ENCODE measurements at places on chromosomes 3 and 15.

- no peak for DNase-seq
These were observed 351.8 kb downstream of the GABRB3 start for GRCh38 chr15:26421065-26421464.

DNA sequence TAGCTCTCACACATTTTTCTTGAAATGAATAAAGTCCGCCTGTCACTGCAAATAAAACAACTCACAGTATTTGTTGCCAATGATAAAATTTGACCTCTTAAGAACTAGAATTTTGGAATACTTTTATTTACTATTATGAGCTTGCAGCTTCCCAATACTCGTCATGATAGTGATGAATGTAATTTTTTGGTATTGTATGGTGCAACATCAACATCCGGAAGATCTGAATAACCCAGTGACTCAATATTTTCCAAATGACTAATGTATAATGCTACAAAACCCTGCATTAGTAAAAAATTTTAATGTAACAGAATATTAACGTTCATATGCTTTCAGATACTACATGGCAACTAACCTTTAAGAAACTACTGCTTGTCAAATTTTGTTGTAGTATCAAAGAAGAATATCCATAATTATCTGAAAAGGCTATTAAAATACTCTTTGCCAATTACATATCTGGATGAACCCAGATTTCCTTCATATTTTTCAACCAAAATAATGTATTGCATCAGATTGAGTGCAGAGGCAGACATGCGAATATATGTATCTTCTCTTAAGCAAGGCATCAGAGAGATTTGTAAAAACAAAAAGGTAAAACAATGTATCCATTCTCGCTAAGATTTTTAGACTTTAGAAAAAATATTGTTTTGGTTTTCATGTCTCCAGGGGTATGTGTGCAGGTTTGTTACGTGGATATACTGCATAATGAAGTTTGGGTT lies 95.3 kb downstream of the IGF2BP2 start:
- no peak for DNase-seq

GRCh38 chr15:90031231-90031791 lies 30.2 kb downstream of the ZNF710 start:
- no peak for DNase-seq

GRCh38 chr3:148957586-148957985 lies 33.8 kb upstream of the GYG1 start:
- no peak for DNase-seq

DNA sequence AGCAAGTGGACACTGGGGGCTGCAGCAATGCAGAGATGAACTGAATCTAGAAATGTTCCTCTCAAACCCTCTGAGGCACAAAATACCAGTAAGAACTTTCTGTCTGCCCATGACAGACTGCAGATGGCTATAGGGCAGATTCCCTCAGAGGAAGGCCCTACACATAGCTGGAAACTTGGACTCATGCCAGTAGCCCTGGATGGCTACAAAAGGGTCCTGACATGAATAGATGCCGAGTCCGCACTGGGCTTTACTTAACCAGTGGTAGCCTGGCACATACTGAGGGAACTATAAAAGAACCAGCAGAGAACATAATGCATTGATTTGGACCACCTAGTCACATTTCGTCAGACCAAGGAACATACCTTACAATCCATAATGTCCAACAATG lies 66.7 kb downstream of the C3orf80 start:
- DNase-seq = no peak

GRCh38 chr3:188139466-188139865 lies 14.5 kb upstream of the LPP start:
- DNase-seq = no peak

DNA sequence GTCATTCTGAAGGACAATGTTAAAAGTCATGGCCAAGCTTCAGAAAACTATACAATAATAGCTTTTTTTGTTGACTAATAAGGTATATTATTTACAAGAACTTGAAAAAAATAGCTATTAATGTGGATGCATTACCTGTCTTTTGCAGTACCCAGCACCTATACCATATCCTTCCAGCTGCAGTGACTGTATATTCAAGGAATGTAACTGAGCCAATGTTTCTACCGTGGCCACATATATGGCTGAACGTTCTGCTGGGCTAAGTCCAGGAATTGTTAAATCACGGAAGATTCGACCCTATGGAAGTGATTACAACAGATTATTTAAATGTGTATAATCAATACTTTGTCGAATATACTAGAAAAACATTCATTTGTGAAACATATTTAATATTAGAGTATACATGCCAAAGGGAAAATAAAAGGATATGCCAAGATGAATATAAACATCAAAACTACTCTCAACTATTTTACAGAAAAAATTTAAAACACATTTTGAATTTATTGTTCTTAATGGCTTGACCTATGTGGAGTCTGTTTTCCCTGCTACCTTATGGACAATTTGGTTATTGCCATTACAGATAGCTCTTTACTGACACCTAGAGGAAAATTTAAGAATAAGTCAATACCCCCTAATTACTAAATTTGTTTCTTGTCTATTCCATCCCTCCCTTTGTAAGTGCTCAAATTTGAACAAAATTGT lies 17.6 kb downstream of the ACAD11 start:
- no peak for DNase-seq

DNA sequence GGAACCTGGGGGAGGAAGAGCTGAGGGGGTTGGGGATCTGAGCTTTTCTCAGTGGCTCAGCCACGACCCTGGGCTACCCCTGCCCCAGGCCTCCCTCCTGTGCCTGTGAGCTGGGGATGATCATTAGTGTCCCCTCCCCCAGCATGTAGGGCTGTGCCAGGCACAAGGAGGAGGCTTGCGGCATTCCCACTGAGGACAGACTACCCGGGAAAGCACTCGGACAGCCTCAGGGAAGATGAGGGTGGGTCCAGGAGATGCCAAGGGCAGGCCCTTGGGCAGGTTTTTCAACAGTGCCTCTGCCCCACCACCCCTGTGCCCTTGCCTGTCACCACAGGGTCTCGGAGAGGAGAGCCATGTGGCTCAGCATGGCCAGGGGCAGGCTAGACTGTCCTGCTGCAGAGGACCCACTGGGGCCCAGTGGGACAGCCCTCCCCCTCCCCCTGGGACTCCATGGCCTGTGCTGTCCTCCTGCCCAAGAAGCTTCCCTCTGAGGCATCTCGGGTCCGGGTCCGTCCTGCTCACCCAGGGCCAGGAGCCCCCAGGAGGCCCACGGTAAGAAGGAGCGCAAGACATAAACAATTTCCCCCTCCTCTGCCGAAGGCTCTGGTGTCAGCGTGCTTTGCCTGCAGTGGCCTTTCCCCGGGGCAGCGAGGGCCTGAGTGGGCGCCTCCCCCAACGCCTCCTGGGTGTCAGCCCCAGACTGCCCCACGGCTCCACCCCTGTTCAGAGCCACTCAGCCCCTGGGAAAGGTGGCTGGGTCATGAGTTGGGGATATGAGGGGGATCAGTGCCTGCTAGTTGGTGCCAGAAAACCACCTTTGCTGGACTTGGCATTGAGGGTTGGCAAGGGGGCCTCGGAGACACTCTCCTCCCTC lies 192.5 kb downstream of the GOLGA6L6 start:
- no peak for DNase-seq

DNA sequence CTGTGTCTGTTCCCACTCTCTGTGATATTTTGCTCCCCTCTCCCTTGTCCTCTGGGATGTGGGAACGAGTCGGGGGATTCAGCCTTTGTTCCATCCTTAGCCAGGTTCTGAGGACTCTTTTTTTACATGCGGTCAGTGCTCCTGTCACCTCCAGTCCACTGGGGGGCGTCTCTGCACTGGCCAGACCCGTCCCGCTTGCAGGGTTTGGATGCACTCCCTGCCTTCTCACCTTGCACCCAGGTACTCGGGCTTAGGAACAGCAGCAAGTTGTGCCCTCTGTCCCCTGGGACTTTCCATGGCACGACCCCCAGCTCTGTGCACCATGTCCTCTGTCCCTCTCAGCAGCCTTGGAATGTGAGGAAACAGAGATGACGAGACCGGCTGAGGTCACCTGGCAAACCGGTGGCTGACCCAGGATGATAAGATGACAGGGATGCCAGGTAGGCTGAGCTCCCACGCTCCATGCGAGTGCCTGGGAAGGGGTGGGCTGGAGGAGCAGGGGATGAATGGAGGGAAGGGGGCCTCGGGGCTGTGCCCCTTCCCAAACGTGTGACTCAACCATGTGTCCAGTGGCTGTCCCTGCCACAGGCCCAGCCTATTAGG lies 27.3 kb upstream of the FGD5 start:
- DNase-seq = no peak

All from anterior cingulate cortex (tissue), 58 donors.